Foreskin keratinocyte (primary cell): ENCODE measurements at places on chromosomes 1 and 21. TPM values are rescaled to one million over a fixed set of nuclear protein-coding genes. Genes with fewer than 3 reads are reported as not detected.

DNA sequence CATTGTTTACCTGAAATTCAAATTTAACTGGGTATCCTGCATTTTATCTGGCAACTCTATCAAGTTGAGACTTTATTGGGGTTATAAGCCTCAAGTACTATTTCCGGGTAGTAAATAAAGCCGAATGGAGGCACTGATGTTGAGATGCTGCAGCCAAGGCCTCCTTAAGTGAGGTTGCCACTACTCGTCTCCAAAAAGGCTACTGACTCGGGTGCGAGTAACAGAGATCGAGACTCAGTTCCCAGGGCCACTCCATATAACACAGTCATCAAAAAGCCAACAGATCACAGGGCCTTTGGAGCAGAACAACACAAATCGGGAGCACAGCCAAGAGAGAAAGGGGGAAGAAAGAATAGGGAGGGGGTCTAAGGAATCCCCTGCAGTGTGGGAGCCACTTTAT is 524 bp downstream of the COPA start:
- DNase-seq, result no peak

The CCDC30 gene
- 0.12 and 0.43 TPM in 2 replicates for polyA plus RNA-seq

DNA sequence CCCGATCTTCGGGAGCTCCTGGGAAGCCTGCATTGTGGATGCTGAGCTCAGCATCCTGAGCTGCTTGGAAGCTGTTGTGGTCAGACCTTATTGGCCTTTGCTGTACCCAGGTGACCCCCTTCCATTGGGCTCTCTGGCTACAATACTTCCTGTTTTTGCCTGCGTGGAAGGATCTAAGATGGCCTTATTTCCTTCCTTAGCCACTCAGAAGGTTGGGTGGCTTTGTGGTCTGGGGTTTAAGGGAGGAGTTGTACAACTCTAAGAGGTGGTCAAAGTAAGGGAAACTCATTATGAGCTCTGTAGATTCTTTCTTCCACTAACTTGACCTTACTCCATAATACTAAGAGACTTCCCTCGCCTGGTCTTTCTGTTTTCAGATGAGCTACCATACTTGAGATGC is 17.7 kb downstream of the PFKFB2 start:
- DNase-seq, result no peak

DNA sequence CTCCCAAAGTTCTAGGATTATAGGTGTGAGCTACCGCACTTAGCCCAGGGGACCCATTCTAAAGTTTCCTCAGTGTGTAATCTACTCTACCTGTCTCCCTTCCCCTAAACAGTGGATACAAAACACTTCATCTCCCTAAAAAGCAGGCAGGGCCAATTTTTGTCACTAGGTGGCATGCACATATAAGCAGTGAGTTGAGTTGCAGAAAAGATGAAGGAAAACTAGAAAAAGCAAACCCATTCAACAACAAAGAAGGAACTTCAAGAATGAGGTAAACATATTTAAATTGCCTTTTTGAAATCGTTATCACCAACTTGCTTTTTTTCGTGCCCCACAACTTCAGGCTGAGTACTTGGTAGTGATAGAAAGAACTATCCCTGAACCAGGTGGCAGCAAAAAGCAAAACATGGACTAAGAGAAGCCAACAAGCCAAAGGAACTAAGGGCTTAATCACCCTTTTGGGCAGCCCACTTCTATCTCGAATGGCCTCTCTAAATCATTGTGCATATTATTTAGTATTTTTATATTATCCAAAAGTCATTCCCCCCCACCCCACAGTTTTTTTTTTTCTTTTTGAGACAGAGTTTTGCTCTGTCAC is 19.7 kb upstream of the ALDH9A1 start:
- peak; percentile 16 for DNase-seq

The ESRRG gene
- polyA plus RNA-seq, result 0.01 and 0.02 TPM in 2 replicates

DNA sequence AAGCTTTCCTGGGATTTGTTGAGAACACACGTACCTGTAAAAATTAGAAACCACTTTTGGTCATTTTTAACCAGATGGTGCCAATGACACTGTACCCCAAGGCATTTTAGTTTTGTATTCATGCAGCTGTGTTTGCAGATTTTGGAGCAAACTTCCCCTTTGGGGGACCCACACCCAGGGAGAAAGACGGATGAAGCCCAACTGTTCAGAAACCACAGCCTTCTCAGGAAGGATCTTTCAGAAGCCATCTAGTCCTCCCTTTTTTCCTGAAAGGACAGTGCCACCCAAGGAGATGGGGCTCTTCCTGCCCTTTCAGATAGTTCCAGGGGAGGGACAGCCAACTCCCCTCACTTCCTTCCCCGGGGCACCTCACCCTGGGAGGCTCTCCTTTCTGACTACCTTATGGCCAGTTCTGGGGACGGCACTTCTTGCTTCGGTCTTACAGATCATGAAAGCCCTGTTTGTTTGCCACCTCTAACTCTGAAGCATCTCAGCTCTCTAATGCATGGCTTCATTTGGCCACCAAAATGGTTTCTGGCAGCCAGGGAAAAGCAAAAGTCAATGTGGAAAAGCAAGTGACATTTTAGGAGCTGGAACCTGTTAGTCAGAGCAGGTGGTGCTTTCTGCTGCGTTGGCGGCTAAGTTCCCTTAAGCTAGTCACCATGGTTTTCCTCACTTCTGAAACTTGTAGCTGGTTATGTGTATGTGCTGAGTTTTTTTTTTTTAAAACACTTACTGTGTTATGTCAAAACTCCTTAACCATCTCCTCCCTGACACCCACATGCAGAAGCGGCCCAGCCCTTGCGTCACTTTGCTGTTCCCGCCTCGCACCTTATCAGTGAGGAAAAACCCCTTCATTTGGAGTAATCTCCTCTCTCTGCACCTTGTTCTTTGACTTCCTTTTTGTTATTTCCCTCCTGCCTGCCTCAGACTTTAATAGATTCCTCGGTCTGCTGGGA is 10.1 kb downstream of the TMCC2 start:
- no peak for DNase-seq

The ZBTB8B gene
- 0.01 TPM in 1 of 2 replicates, not detected in the other for polyA plus RNA-seq

The UTS2 gene
- polyA plus RNA-seq, result not detected in 2 replicates

- DNase-seq, result peak; percentile 72
Measured at GRCh38 chr1:41678111-41678878, 193.8 kb upstream of the EDN2 start.

GRCh38 chr1:27662261-27662660 is 9.7 kb downstream of the IFI6 start:
- DNase-seq, result no peak

DNA sequence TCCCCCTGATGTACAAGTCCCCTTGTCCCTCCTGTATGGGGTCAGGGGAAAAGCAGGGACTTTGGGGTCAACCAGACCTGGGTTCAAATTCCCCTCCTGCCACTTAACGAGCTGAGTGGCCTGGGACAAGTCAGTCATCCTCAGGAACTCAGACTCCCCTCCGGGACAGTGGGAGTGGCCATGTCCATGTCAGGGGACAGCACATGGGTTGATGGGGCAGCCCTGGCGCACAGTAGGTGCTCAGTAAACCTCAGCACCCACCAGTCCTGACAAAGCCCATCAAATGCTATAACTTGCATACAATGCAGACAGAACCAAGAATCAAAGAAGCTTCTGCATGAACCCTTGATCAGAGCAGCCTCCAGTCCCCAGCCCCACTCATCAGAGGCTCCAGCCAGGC is 30.0 kb downstream of the MATN1 start:
- DNase-seq, result no peak

DNA sequence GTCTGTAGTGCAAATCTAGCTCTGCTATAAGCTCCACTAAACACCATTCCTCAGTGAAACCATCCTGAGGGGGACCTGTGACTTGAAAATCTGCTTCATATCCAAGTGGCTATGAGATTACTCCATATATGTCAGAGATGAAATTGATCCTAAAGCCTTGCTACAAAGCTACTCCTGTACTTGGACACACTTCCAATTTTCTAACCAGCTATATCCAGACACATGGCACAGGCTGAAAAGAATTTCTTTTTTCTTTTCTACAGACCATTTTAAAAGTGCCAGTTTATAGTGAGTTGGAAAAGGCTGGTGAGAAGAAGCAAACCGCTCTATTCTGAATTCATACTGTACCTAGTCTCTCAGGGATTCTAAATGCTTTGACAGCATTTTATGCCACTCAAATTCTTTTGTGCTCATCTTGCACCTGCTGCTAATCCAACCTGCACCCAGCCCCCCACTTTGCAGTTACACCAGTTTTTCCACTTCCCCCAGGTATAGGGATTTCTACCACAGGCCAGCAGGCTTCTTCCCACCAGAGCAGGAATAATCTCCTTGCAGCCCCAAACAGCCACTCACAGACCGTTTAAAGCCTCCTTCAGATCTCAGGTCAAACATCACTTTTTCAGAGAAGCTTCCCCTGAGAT is 112.5 kb downstream of the RERE start:
- DNase-seq, result no peak

GRCh38 chr1:172967936-172968335 is 82.8 kb downstream of the TNFSF18 start:
- DNase-seq, result no peak

GRCh38 chr1:24973315-24973714 is 43.2 kb upstream of the RUNX3 start:
- DNase-seq, result no peak

GRCh38 chr1:39653546-39654031 is 14.1 kb upstream of the HEYL start:
- peak; percentile 71 for DNase-seq

DNA sequence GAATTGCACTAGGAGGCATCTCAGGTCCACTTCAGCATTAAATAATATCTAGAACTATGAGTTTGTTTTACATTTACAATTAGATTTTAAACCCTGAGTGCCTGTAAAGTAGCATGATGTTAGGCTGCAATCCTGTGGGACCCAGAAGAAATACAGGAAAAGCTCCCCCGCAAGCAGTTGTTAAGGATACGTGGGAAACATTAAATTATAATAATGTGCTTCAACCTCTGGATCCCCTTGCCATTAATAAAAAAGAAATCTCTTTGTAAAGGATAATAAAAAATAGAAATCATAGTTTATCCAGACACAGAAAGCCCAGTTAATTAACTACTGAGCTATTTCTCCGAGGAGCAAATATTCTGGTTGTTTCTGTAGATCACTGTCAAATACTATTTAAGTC is 106.0 kb downstream of the PCNX2 start:
- DNase-seq, result no peak

The ATP6V1G3 gene
- not detected in 2 replicates for polyA plus RNA-seq
